Stimulated activated CD4-positive, alpha-beta T cell treated with anti-CD3 and anti-CD28 coated beads, Interleukin-15, amount 100 ng/mL, for 1 hour (primary cell): ENCODE measurements at places on chromosomes 5 and 9.

GRCh38 chr9:137095664-137096517, 9.1 kb downstream of the MAN1B1 start:
- peak; percentile 70 for DNase-seq

GRCh38 chr9:134509281-134509680, 132.3 kb upstream of the COL5A1 start:
- no peak for DNase-seq

DNA sequence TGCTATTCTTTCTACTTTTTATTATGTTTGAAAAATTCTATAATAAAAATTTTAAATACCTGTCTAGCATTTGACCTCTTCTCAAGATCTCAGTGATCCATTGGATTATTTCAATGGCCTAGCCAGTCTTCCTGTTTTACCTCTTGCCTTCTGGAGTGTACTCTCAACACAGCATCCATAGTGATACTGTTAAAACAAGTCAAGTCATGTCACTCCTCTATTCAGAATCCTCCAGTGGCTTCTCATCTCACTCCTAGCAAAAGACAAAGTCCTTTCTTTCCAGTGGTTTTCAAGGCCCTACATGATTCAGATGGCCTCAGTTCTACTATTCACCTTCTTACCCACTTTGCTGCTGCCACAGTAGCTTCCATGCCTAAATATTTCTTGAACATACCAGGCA, 1.8 kb downstream of the MARVELD2 start:
- no peak for DNase-seq

- no peak for DNase-seq
These were observed 87.8 kb downstream of the RXRA start for GRCh38 chr9:134413890-134414623.

DNA sequence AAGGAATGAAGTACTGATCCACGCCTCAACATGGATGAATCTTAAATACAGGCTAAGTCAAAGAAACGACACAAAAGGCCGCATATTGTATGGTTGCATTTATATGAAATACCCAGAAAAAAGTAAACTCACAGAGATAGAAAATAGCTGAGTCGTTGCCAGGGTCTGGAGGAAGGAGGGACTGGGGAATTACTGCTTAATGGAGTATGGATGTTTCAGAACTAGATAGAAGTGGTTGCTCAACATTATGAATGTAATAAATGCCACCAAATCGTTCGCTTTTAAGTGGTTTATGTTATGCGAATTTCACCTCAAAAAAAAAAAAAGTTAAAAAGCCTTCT, 784 bp upstream of the MSANTD3 start:
- no peak for DNase-seq

- no peak for DNase-seq
These were observed 59.1 kb upstream of the C5orf58 start for GRCh38 chr5:170173647-170174046.

GRCh38 chr9:130487500-130487899, 42.7 kb downstream of the ASS1 start:
- DNase-seq, result no peak

DNA sequence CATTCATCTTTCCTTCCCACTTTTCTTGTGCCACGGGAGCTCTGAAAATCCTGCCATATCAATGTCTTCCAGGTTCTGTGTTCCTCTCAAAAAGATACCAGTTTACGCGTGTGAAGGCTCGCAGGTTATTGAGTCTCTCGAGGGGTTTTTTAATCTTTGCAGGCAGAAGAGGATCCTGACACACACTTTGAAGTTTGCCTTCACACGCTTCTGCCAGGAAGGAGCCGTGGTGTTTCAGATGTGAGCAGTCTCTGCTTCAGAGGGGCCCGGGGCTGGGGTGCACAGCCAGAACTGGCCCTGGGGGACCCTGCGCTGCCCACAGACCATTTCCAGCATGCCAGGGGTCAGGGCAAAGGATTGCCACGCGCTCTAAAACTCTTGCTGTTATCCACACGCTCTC, 167.2 kb downstream of the TTLL11 start:
- no peak for DNase-seq

- DNase-seq, result no peak
These were observed 220.7 kb downstream of the CACNA1B start for GRCh38 chr9:138098116-138098907.

GRCh38 chr5:179297486-179298180, 47.6 kb downstream of the ADAMTS2 start:
- no peak for DNase-seq

DNA sequence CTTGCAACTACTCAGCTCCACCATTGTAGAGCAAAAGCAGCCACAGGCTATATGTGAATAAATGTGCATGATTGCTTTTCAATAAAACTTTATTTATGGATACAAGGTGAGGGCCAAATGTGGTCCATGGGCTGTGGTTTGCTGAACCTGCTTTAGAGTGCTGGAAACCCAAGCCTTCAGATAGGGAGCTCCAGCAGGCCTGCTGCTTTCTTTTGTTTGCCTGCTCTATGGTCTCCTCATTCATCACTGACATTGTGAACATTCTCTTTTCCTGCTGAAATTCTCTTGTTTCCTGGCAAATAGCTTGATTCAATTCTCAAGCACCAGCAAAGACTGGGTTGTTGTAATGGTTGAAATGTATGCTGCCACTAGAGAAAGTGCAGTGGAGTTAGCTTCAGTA, 26.0 kb downstream of the EGFLAM start:
- DNase-seq, result no peak

DNA sequence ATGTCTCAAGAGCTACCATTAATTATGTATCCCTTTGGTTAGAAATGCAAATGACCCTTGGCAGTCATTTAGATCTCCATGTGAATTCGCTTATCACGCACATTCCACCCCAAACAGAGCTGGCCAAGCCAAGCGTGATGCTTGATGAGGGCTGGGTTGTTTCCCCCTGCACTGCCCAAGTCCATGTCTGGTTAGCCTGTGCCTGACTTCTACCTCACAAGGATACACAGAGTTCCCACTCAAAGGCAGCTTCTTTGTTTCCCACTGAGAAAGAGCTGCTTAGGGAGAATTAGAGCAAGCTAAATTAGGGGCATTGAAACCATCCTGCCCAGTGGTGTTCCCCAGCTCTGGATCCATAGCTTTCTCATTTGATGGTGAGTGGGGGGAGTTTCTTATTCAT, 87.2 kb downstream of the FSTL4 start:
- no peak for DNase-seq

GRCh38 chr9:89491694-89492093, 6.2 kb downstream of the SEMA4D start:
- DNase-seq, result no peak

DNA sequence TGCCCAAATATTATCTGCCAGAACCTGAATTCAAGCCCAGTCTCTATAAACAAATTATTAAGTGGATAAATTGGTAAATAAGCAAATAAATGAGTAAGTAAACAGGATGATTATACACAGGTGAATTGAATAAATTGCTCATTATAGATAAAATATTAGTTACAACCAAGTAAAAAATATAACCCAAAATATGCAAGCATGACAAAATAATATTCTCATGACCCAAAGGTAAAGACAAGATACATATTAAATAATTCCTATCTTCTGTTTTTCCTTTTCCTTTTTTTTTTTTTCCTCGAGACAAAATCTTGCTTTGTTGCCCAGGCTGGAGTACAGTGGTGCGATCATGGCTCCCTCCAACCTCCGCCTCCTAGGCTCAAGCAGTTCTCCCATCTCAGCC, 21.2 kb upstream of the FSD1L start:
- DNase-seq, result no peak

DNA sequence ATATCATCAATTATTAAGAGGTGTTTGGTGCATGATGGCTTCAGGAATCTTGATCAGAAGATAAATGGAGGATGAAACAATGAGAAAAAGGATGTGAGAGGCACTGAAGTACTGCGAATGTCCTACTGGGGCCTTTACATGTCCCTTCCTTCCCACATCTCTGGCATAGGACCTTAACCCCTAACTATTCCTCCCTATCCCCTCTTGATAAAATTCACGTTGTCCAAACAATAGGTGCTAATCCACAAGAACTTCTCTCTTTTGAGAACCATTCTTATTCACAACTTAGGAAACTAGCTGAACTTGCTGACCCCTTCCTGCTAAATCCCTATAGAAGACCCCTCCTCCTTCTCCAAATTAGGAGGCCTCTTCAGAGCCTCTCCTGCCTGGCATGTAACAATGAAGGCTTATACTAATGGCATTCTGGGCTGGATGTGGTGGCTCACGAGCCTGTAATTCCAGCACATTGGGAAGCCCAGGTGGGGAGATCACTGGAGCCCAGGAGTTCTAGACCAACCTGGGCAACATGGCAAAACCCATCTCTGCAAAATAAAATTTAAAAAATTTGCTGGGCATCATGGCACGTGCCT, 276.5 kb upstream of the SMARCA2 start:
- no peak for DNase-seq
